ENCODE measurements at places on chromosomes 7 and 10. TPM values are rescaled to one million over a fixed set of nuclear protein-coding genes. Genes with fewer than 3 reads are reported as not detected.

Gene PRPS1L1
- total RNA-seq: not detected

Gene SRRM3
- total RNA-seq: 16.9 TPM

Gene TMEM196
- total RNA-seq: 12.8 TPM

Gene LOXL4
- total RNA-seq: 0.31 TPM

Gene CLCN1
- not detected for total RNA-seq

Gene MRLN
- 1.3 TPM for total RNA-seq

Gene AGMO
- total RNA-seq: not detected

Gene ARHGAP12
- 77.9 TPM for total RNA-seq

Gene SUGCT
- total RNA-seq: 1.9 TPM

Gene UCMA
- not detected for total RNA-seq

Gene SPDYE5
- total RNA-seq: not detected

Gene PAX4
- not detected for total RNA-seq

Gene DDC
- total RNA-seq: not detected

Gene NEUROG3
- total RNA-seq: not detected

Gene LIPN
- not detected for total RNA-seq

Gene ZNF853
- total RNA-seq: 17.5 TPM

Gene TMEM273
- 1.6 TPM for total RNA-seq

Gene ZNF117
- total RNA-seq: 103 TPM

Gene ACBD7
- total RNA-seq: 8.1 TPM

Gene VGF
- total RNA-seq: 9.4 TPM

Gene DNTT
- total RNA-seq: not detected

Gene PHF14
- 326 TPM for total RNA-seq
